CD4-positive, alpha-beta T cell treated with Interferon gamma for 1 hour (primary cell): ENCODE measurements at places on chromosomes 5 and 9.

DNA sequence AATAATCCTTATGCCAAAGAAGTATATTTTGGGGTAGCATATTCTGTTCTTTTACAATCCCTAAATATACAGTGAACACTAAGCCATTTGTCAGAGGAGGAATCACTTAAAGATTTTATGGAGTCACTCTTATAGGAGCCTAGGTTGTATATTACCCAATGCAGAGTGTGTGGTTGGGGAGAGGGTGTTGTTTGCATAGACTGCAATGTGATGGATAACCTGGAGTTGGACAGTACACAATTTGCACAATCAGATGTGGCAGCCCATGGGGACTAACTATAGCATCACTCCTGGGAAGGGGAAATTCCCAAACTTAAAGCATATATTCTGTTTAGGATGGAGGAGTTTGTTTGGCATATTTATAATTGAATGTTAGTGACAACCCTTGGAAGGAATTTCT is 9.6 kb upstream of the NDFIP1 start:
- DNase-seq, result no peak

- DNase-seq, result no peak
Measured at GRCh38 chr9:14326264-14326826, 12.4 kb upstream of the NFIB start.

DNA sequence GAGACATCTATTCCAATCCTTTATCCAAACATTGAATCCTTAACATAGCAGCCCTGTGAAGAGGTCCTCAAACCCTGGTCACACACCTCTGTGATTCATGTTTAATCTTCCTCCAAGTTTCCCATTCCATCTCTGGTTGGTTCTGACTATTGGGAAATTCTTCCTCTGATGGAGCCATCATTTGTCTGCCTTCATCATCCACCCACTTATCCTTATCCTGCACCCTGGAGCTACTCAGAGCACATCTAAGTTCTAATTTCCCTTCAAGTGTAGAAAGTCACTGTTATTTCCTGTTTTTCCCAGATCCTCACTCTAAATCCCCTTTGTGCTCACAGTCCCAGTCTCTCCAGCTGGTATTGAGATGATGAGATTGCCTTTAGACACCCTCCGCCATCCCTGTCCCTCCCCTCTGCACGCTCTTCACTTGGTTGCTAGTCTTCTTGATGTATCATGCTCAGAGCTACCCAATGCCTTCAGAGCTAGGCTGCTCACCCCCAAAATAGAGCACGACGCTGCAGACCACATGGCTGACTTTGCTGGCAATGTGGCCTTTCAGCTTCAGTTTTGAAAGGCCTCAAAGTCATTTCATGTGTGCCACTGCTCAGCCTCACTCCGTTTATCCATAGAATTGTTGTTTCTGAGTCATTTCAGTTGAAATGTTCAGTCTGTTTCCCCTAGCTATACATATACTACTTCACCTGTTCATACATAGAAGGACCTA is 154.3 kb downstream of the PALM2AKAP2 start:
- DNase-seq, result no peak

GRCh38 chr9:15104826-15105420 is 194.7 kb upstream of the FREM1 start:
- peak; percentile 25 for DNase-seq

GRCh38 chr9:93276973-93277372 is 93.0 kb downstream of the WNK2 start:
- no peak for DNase-seq

DNA sequence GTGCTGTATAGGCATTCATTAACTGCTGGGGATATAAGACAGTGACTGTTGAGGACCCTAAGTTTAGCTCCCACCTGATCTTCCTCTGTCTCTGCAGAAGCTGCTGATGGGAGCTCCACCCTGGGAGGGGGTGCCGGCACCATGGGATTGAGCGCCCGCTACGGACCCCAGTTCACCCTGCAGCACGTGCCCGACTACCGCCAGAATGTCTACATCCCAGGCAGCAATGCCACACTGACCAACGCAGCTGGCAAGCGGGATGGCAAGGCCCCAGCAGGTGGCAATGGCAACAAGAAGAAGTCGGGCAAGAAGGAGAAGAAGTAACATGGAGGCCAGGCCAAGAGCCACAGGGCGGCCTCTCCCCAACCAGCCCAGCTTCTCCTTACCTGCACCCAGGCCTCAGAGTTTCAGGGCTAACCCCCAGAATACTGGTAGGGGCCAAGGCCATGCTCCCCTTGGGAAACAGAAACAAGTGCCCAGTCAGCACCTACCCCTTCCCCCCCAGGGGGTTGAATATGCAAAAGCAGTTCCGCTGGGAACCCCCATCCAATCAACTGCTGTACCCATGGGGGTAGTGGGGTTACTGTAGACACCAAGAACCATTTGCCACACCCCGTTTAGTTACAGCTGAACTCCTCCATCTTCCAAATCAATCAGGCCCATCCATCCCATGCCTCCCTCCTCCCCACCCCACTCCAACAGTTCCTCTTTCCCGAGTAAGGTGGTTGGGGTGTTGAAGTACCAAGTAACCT is 22.1 kb downstream of the PCDHGC5 start:
- peak; percentile 33 for DNase-seq

GRCh38 chr9:14652729-14653377 is 40.4 kb downstream of the ZDHHC21 start:
- DNase-seq, result no peak

- no peak for DNase-seq
Measured at GRCh38 chr9:121013911-121014310, 36.2 kb downstream of the C5 start.

DNA sequence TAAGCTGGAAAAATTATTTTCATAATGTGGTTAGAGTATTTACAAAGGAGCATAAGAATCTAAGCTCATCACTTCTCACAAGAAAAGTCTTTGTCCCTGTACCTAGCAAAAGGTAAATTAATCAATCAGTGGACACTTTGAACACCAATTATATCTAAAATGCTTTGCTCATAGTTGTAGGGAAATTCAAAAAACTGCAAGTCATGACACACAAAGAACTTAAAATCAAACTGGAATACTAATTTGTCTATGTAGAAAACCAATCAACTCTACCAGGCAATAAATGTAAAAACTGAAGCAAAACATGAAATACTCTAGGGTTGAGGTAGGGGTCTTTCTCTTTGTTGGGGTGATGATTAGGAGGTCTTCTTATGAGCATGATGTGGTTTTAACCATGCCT is 135.5 kb downstream of the PRKACG start:
- no peak for DNase-seq

DNA sequence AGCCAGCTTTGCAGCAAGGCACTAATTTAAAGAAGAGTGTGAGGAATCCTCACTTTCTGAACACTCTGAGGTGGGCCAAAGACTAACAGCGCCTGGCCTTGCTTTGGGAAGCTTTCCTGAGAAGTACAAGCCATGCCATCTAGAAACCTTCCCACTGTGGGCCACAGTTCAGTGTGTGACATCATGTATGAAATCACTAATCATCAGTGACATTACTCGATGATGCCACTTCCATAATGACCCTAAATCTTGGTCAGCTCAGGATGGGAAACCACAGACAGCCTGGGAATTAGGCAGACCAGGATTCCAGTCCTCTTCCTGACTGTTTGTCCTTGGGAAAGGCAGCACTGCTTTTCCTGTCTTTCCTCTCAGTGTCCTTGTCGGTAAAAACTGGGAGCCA is 54.2 kb upstream of the HSPA9 start:
- no peak for DNase-seq

GRCh38 chr5:144122641-144123040 is 47.8 kb downstream of the YIPF5 start:
- DNase-seq, result no peak

- DNase-seq, result peak; percentile 18
Measured at GRCh38 chr9:22158927-22159346, 149.8 kb upstream of the CDKN2B start.

GRCh38 chr5:68288707-68289134 is 73.2 kb downstream of the PIK3R1 start:
- no peak for DNase-seq

DNA sequence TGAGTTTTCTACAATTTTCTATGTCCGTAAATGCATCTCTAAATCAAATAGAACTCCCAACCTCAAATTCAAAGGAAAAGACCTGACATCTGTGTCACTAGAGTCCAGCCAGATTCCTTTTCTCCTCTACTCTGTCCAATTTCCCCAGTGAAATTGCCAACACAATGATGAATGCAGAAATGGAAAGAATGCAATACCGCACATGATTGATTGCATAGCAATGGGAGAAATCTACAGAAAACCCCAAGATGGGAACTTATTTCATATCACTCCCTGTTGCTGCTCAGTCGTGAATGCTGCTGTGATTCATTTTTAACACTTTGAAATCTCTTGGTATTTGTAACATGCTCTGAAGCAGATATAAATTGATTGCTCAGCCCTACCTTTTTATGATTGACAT is 355.1 kb upstream of the TUSC1 start:
- no peak for DNase-seq

- DNase-seq, result no peak
Measured at GRCh38 chr5:149108651-149109280, 32.5 kb upstream of the ABLIM3 start.

- DNase-seq, result no peak
Measured at GRCh38 chr9:93968451-93969327, 13.5 kb upstream of the BARX1 start.

DNA sequence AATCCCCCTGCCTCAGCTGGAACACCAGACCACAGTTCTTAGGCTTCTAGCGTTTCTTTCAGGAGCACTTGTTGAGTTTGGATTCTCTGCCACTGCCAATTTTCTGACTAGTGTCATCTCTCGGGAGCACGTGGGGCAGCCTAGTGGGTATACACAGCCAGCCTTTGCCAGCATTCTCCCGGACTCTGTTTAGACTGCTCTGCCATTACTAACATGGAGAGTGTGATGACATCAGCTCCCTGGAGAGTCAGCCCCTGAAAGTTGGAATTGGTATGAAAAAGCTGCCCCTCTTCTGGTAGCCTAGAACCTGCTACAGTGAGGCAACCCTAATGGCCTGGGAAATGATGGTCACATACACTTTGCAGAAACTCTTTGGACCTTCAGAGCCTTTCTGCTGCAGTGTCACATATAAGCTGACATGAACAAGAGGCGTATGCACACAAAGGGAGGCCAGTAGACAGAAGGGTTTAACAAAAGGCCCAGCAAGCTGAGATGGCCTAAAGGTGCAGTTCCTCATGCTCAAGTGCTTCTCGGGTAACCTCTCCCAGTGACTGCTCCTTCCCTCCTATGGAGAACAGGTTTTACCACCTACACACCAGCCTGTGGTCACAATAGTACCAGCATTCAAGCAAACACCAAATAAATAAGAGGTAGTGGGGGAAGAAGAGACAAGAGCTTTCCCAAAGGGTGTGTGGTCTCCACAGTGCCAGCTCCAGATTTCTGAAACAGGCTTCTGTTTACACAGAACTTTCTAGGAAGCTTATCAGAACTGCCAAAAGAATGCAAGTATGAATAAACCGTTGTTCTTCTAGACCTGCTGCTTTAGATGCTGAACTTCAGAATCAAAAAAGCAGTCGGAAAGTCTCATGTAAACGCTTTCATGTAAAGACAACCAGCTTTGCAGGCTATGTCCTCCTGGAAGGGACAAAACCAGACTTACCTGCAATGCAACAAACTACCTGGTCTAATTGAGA is 16.5 kb downstream of the SPACA9 start:
- no peak for DNase-seq

- DNase-seq, result no peak
Measured at GRCh38 chr5:137234973-137235943, 263.9 kb downstream of the SPOCK1 start.

DNA sequence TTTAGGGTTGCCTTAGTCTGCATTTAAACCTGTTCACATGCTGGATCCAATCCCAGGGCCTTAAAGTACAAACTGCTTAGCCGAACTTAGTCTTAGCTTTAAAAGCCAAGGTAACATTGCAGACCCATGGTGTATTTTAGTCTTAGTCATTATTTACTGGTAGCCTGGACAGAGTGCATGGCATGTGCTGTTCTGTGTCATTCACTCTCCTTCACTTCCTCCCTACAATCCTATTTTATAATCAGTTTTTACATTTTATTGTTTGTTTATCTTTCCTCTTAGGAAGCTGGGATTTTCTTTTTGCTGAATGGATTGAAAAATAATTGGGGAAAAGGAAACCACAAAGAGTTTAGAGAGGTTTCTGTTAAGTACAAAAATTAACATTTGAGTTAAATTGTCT is 29.4 kb upstream of the TAL2 start:
- DNase-seq, result no peak

- DNase-seq, result no peak
Measured at GRCh38 chr9:90774071-90774470, 27.5 kb upstream of the SYK start.

GRCh38 chr5:38780945-38781344 is 64.9 kb upstream of the OSMR start:
- no peak for DNase-seq

DNA sequence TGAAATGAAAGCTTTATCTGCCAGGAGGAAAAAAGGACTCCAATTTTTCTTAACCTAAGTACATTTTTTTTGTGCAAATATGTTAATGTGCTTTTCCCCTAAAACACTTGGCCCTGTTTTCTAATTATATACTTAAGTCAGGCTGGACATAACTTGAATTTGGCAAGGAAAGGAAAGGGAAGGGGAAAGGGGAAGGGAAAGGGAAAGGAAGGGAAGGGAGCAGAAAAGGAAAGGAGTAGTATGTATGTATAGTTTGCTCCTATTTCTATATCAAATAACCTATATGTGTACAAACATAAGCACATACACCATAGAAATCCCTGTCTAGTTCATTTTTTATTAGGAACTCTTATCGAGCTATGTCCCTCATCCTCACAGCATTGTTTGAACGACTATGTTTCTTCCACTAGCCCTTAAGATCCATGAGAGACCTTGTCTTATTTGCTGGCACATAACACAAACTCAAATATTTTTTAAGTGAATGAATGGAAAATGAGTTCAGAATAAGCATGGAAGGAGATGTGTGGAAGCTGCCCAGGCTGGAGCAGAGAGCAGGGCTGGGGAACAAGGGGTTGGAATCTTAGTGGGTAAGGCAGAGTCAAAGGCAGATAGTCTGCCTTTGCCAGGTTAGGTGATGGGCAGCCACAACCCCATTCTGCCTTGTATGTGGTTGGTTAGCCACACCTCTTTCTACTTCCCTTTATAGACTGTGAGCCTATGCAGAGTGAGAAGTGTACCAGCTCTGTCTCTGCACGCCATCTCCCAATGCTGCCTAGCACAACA is 70.0 kb downstream of the KLHL3 start:
- peak; percentile 10 for DNase-seq

DNA sequence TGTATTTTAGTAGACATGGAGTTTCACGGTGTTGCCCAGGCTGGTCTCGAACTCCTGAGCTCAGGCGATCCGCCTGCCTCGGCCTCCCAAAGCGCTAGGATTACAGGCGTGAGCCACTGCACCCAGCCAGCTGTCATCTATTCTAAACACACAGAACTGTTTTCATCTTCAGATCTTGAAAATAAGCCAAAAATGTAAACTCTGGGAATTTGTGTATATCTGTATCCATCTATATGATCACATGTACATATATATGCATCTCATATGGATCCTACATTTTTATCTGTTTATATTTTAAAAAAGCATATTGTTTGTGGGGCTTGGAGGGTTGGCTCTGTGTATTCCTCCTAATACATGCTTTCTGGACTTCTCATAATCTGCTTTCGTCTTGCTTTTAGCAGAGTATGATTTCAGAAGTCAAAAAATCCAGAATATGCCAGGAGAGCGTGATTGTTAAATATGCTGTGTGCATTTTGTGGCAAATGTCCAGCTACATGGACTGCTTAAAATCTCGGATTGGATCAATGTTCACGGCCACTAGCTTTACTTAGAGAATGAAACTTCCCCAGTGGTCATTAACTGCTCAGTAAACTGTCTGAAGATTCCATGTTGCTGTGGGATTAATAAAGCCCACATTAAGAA is 274.4 kb upstream of the IRX1 start:
- no peak for DNase-seq
